ENCODE measurements at places on chromosomes 12 and 14. TPM values are rescaled to one million over a fixed set of nuclear protein-coding genes. Genes with fewer than 3 reads are reported as not detected.

Gene PTPRR
- not detected for total RNA-seq

Gene TAS2R20
- 2.6 TPM for total RNA-seq

- no peak for DNase-seq
Measured at GRCh38 chr12:129552996-129553750, 350.7 kb downstream of the TMEM132D start.

GRCh38 chr14:93945070-93945399, 17.9 kb downstream of the FAM181A start:
- DNase-seq: no peak

Gene CD69
- total RNA-seq: 2.1 TPM

Gene HOXC12
- 3.7 TPM for total RNA-seq

Gene GPN3
- 11.3 TPM for total RNA-seq

All from suprapubic skin (tissue), 4 donors.